ENCODE measurements at places on chromosomes 6 and 20.

DNA sequence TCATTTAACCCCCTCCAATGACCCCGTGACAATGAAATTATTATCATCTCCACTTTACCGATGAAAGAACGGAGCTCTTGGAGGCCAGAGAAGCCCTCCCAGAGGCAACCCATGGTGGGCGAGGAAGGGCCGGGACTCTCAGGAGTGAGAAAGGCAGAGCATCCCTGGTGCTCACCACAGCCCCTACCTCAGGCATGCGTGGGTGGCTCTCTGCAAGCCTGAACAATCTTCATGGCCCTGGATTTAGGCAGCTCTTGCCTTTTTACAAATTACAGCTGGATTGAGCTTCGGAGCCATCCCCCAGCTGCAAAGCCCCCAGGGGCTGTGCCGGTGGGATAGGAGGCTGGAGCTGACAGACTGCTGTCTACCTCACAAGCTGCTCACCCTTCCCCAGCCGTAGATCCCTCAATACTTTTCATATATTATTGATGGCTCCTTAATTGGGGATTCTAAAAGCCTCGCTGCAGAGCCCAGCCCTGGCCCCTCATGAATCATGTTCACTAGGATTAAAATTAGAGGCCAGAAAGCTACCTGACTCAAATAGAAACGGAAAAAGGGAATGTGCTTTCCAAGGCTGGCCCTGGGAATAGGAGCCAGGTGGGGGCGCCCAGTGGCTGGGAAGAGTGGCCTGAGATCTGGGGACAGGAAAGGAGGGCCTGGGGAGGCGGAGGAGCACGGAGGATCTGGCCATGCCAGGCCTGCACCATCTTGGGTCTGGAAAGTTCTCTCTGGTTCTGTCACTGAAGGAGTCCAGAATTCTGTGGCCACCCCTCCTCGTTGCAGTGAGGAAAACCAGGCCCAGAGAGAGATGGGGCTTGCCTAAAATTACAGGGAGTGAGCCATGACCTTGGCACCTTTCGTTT is 29.1 kb downstream of the CPNE5 start:
- no peak for DNase-seq

DNA sequence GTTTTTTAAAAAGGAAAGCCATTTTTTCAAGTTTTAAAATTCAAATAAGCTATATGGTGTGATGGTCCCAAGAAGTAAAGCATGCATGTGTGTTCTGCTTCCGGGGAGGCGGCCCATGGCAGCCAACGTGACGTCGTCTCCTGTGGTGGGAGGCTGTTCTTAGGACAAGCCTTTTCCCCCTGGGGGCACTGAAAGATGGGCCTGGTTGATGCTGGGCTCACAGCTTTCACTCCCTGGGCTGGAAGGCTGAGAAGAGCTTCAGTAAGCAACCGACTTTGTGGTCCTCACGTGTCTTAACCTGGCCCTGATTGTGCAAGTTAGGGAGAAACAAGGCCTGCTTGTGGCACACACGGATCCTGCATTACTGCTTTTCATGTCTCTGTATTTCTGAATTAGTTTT is 84.1 kb downstream of the SMOC2 start:
- no peak for DNase-seq

DNA sequence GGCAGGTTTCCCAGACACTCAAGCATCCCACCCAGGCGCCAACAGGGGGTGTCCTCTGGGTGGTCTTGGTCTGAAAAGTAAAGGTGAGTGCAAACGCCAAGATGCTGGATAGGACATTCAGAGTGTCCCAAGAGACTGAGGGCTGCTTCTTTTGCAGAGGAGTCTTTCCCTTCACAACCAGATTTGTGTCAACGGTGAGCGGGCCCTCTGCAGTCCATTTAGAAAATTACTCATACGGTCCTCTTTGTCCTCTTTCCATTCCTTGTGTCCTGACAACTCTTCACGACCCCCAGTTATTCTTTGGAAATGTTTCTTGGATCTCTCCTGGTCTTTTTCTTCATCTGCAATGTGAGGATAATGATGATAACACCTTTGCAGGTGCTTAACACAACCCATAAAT is 257.8 kb downstream of the CDC5L start:
- DNase-seq, result no peak

GRCh38 chr6:75830959-75831885 is 82.2 kb downstream of the MYO6 start:
- peak; percentile 63 for DNase-seq

DNA sequence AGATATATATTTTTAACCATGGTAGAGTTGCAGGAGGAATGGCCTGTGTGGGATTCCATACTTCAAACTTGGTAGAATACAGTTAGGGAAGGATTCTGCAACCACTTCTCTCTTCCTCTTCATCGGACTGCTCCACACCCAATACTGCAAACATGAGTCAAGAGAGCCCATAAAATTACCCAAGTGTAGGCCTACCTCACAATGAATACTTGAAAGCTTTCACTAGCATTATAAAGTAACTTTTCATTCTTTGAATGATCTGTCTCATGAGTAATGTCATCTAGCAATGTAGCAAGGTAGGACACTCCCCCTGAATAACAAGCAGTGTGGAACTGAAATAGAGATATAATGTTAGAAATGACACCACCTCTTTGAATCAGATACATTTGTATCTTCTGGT is 79.4 kb downstream of the FOXC1 start:
- peak; percentile 27 for DNase-seq

DNA sequence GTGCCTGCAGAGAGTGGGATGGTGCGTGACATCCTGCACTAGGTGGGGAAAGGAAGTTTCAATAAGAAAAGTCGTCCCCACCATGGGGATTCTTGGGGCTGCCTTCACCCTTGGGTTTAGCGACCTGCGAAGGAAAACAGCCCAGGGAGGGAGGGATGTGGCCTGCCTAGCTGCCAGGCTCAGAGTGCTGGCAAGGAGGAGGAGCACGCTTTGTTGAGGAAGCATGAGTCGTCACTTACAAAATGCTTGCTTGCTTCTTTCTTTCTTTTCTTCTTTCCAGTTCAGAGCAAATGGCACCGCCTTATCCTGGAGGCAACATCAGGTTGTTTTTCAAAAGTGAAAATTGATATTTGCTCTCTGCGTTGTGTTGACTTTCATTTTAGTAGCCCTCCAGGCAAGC is 123.2 kb downstream of the TFAP2C start:
- DNase-seq, result peak; percentile 52

DNA sequence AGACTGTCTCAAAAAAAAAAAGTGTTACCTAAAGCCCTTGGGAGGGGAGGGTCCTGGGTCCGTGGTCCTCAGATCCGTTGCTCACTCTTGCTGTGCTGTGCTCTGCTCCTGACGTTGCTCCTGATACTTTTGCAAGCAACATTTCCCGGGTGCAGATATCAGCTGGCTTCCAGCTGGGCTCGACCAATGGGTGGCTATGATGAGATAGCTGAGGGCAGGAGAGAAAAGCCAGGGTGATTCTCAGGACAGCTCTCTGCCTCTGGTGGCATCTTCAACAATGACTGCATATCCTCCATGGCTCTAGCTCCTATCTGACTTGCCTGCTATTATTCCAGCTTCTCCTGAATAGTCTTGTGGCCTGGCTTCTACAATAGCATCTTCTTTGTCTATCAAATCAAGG is 134.5 kb downstream of the RPS12 start:
- no peak for DNase-seq

DNA sequence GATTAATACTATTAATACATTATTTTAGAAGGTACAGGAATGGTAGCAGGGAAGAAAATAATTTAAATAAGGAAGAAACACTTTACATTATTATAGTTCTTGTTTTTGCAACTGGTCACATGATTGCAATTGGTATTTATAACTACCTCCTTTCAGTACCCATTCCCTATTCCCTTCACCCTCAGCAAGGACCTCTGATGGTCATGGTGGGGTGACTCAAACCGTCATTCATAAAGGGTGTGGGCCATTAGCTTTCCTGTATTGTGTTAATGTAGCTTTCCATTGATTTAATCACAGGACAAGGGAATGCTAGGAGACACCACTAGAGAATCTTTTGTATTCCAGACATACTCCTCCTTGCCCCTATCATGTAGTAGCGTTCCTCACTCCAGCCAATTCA is 47.2 kb upstream of the TMEM244 start:
- DNase-seq, result no peak

GRCh38 chr20:49707118-49707517 is 6.6 kb downstream of the B4GALT5 start:
- DNase-seq, result no peak

DNA sequence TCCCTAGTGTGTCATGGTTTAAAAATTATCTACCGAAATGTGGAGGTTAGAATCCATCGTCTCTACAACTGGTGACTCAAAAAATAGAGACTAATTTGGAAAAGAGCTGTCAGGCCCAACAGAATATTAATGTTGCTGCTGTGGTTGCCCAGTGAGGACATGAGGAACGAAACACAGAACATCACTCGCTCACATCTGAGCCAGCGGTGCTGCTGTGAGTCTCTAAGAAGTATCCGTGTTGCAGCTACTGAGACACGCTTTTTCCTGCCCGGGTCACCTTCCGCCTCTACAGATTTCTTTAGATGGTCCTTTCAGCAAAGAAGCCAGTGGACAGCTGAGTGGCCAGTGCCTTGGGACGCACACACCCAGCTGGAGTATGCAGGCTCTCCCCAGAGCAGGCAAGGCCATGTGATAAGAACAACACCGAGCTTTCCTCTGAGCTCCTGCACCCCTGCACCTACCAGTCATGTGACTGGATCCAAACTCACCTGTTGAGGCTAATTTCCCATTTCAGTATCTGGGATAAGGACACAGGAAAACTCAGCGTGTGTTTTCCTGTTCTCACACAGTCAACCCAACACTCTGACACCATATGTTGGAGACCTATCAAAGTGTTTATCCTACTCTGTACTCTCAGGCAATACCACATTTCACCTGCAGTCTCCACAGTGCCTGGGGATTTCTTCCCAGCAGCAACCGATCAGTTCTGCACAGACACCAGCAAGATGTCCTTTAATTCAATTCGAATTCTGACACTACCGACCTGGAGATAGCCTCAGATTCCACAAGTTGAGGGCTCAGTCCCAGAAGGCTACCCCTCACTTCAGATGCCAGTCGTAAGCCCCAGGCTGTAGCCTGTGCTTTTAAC is 119.0 kb upstream of the RPS6KA2 start:
- no peak for DNase-seq

DNA sequence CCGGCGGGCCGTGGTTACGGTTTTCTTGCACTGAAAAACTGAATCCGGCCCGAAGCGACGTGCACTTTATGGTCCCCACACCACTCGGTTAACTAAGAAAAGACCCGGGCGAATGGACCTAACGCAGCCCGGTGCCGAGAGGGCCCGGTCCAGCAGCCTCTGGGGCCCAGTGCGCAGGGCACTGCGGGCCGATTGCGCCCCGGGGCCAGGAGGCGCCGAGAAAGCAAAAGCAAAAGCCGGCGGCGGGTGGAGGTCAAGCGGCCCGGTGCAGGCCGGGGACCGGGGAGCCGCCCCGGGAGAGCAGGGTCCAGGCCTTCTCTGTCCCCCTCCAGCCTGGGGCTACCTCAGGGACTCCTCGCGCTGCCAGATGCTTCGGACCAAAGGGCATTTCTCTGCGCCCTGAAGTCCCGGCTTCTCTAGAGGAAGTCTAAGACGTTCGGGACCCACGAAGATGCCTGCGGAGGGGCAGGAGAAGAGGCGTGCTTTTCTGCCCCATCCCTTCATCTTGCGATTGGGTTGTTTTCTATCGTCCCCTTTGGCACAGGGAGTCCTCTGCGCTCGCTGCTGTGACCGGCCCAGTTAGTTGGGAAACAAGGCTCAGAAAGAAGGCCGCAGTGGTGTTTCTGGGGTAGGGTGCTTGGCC is 4.4 kb downstream of the FOXF2 start:
- DNase-seq, result no peak

DNA sequence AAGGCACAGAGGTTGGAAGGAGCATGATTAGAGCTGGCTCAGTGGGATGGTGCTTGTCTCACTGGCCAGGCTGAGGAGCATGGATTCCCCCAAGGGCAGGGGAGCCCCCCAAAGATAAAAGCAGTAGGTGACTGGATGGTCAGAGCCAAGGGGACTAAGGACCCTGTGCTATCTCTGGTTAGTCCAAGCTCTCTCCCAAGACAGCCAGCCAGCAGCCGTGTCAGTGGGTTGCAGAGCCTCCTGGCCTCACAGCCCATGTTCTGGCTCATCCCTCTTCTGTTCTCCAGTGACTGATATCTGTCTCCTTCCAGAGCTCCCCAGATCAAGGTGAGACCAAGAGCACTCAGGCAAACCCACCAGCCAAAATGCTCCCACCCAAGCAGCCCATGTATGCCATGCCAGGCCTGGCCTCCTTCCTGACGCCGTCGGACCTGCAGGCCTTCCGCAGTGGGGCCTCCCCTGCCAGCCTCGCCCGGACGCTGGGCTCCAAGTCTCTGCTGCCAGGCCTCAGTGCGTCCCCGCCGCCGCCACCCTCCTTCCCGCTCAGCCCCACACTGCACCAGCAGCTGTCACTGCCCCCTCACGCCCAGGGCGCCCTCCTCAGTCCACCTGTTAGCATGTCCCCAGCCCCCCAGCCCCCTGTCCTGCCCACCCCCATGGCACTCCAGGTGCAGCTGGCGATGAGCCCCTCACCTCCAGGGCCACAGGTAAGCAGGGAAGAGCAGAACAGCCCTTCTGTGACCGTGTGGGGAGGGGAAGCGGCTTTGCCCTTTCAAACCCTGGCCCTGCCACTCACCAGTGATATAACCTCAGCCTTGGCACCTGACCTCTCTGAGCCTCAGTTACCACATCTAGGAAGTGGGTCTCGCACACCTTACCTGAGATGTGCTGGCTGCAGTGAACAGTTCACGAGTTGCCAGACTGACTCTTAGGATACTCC is 121.3 kb downstream of the JPH2 start:
- no peak for DNase-seq

- no peak for DNase-seq
Observed at GRCh38 chr6:305371-306206, 13.3 kb downstream of the DUSP22 start.

DNA sequence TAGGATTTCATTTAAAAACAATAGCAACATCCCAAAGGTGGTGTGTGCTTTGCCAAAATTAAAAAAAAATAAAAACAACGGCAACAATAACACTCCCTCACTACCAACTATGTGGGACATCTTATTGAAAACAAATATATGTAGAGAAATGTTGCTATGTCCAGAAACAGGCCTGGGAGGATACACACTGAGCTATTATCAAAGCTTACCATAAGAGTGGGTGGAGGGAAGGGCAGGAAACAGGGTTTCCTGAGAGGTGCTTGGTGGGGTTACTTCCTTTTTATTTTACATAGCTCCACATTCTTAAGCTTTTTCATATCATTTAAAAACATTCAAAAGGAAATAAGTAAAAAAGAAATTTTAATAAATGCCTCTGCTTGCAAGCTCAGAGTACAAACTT is 150.0 kb upstream of the RIPOR2 start:
- DNase-seq, result no peak

Measured in NCI-H226 (cell line).